Fibroblast of the aortic adventitia (primary cell): ENCODE measurements at places on chromosomes 3 and 15.
A peak's percentile ranks its signal among the peaks of the same experiment; 100 is the strongest.

DNA sequence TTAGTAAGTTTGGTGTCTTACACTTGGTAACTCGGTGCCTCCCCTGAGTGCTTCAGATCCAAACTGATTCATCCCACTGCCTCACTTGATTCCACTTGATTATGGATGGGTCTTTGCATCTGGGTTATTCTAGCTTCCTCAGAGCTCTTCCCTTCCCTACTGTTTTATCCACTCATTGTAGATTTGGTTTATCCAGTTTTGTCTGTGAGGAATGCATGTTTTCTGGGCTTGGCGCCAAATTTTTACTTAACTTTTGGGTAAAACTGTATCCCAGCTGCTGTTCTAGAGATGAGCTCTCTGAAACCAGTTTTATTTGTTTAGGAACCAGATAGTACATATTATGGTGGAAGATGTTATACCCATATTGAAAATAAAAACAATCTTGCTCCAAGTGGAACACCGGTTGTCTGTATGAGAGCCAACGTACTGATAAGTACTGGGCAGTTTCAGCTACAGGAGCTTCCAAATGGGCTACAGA is 20.9 kb downstream of the RAD54L2 start:
- DNase-seq, result peak; percentile 86

GRCh38 chr3:25235031-25235430 is 193.0 kb upstream of the RARB start:
- DNase-seq, result no peak

GRCh38 chr3:37115446-37115845 is 58.9 kb downstream of the LRRFIP2 start:
- peak; percentile 55 for DNase-seq

DNA sequence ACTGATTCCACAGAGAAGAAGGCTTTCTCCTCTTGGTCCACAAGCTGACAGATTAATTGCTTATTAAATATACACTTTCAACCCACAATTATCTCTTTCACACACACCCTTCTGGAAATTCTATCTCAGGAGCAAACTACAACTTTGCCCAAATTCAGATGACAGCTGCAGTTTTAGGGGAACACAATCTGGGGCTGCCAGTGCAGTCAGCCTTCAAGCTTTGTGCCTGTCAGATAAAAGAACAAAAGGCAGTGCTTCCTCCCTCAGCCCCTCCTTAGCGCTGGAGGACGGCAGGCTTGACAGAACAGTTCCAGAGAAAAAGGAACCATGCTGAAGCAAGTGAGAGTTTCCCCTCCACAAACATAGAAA is 99.6 kb downstream of the TMCC1 start:
- DNase-seq, result no peak

DNA sequence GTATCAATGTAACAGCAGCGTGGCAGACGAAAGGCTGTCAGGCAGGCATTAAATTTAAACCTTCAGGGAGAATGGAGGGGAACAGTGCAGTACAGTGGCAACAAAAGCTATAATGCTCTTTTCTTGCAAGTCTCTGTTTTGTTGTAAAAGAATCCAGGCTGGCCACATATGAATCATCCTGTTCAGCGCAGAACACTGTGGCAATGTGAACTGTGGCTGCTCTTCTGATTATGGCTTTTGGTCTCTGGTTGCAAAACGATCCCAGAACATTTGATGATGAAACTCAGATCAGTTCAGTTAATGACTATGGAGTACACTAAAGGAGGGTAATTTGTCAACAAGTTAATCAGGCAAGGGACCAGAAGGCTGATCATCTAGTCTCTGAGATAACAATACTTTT is 219.7 kb upstream of the SGO1 start:
- DNase-seq, result no peak

GRCh38 chr15:47553947-47554346 is 163.4 kb upstream of the SEMA6D start:
- DNase-seq, result no peak

- DNase-seq, result peak; percentile 25
These were observed 172.5 kb downstream of the PTPRG start for GRCh38 chr3:61733876-61734275.

GRCh38 chr3:65706776-65707568 is 331.7 kb downstream of the MAGI1 start:
- no peak for DNase-seq

DNA sequence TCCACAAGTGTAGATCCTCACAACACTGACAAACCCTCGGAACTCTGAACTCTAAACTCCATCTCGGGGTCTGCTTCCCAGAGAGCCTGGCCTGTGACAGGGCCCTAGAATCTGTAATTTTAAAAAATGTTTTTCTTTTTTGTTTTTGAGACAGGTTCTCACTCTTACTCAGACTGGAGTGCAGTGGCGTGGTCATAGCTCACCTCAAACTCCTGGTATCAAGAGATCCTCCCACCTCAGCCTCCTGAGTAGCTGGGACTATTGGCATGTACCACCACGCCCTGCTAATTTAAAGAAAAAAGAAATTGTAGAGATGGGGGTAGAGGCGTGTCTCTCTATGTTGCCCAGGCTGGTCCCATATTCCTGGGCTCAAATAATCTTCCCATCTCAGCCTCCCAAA is 26.2 kb downstream of the CRABP1 start:
- no peak for DNase-seq

DNA sequence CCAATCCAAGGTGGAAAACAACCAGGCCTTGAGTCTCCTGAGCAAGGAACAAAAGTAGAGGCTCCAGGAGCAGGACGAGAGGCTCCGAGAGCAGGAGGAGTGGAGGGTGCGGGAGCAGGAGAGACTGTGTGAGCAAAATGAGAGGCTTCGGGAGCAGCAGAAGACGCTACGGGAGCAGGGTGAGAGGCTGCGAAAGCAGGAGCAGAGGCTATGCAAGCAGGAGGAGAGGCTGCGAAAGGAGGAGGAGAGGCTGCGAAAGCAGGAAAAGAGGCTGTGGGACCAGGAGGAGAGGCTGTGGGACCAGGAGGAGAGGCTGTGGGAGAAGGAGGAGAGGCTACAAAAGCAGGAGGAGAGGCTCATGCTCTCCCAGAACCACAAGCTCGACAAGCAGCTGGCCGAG is 60.3 kb upstream of the UBE2Q2 start:
- no peak for DNase-seq

DNA sequence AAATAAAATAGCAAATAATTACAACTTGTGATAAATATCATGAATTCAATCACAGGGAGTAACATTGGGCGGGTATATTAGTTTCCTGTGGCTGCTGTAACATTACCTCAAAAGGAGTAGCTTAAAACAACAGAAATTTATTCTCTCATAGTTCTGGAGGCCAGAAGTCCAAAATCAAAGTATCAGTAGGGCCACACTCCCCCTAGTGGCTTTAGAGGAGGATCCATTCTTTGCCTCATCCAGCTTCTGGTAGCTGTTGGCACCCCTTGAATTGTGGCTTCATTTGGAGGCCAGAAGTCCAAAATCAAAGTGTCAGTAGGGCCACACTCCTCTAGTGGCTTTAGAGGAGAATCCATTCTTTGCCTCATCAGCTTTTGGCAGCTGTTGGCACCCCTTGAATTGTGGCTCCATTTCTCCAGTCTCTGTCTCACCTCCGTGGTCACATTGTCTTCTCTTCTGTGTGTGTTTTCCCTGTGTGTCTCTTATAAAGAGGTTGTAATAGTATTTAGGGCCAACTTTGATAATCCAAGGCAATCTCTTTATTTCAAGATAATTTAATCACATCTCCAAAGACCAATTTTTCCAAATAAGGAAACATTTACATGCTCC is 3.1 kb upstream of the CFAP20DC start:
- peak; percentile 68 for DNase-seq

DNA sequence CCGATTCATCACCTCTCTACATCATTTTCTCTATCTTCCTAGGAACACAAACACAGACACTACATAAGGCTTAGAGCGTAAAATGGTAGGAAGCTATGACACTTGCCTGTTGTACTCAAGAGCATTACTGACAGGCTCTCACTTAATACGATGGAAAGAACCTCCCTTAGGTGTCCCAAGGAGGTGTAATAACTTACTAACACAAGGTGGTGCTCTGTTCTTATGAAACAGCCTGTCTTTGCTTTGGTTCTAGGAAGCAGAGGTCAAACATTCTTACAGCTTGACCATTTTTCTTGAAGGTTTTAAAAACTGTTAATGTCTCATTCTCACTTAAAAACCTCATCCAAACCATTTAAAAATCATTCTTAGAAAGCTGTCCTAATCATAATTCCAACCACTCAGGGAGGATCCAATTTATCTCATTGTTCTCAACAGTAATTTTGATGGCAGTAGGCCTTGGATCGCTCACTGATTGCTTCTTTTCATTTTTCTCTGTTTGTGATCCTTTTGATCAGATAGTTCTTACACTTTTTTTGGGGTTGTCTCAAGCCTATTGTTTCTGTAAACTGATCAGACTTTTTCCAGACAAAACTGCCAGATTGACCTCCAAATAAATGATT is 317.8 kb upstream of the AGTR1 start:
- peak; percentile 79 for DNase-seq

DNA sequence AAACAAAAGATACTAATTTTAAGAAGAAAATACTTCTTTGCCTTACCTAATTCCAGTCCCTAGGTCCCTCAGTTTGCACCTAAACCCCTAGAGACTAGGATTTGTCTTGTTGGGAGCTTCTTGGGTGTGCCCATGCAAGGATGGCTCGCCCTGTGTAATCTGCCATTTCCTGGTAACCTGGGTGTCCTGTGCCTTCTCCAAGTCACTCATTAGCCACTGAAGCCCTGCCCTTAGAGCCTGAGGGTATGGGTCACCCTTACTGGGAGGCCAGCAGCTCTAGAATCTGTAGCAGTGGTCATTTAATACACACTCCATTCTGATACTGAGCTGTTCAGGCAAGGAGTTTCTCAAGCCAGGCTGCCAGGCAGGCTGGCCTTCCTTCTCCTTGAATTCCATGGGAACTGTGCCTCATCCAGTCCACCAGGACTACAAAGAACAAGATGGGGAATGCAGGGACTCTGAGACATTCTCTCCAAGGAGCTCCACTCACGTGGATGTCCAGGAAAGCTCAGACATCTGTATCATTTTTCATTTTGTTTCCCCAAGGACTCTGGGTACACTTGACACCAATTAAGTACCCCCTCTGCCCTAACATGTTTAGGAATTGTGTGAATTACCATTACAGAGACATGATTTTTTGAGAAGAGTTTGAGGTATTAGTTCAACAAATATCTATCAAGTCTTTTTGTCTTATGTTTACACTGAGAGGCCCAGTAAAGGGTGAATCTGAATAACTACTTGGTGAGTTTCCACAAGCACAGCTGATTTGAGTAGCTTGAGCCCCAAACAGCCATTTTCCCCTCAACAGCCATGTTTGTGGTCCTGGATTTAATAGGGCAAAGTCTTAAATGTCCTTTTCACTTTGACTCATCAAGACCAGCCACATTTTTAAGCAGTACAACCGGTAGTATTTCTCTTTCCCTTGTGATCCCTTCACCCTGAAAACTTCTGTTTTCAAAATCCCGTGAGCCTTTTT is 52.6 kb downstream of the ARNT2 start:
- peak; percentile 44 for DNase-seq

DNA sequence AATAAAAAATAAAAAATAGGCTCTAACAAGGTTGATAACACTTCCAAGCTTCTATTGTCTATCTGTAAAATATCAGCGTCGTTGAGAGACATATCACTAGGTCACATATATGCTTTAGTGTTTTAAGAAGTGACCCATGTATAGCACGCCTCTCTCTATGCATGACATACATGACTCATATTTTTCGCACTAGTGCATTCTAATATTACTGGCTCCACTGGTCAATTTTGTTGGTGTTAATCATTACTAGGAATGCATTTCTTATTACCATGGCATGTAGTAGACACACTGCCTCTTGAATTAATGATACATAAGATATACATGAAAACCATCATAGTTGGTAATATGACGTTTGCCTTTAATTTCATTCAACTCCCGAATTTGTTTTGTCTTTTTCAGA is 203.1 kb downstream of the CHL1 start:
- DNase-seq, result no peak

- DNase-seq, result no peak
These were observed 7.6 kb downstream of the SLC27A2 start for GRCh38 chr15:50189633-50190032.

GRCh38 chr15:59825901-59826300 is 136.8 kb upstream of the BNIP2 start:
- no peak for DNase-seq

- DNase-seq, result no peak
These were observed 64.1 kb upstream of the HEG1 start for GRCh38 chr3:125119752-125120378.
